Frontal cortex (tissue), 4 donors: ENCODE measurements at places on chromosomes 3 and 15. TPM values are rescaled to one million over a fixed set of nuclear protein-coding genes. Genes with fewer than 3 reads are reported as not detected.

The RLBP1 gene
- total RNA-seq, result 3.3 TPM

The HCLS1 gene
- total RNA-seq, result 0.82 TPM

The REC114 gene
- not detected for total RNA-seq

The AP3B2 gene
- 55.8 TPM for total RNA-seq

The CPEB1 gene
- 2.0 TPM for total RNA-seq

The POLQ gene
- 1.2 TPM for total RNA-seq

The EPHB1 gene
- total RNA-seq, result 16.7 TPM

The TMA7 gene
- 99.9 TPM for total RNA-seq

The MOBP gene
- total RNA-seq, result 0.41 TPM

The CAND2 gene
- total RNA-seq, result 11.4 TPM

The CLDN16 gene
- total RNA-seq, result 1.6 TPM

The KBTBD13 gene
- total RNA-seq, result not detected

The GCSAM gene
- total RNA-seq, result not detected

The CD96 gene
- not detected for total RNA-seq

- DNase-seq, result no peak
Observed at GRCh38 chr3:56754741-56755417, 46.9 kb downstream of the ARHGEF3 start.

DNA sequence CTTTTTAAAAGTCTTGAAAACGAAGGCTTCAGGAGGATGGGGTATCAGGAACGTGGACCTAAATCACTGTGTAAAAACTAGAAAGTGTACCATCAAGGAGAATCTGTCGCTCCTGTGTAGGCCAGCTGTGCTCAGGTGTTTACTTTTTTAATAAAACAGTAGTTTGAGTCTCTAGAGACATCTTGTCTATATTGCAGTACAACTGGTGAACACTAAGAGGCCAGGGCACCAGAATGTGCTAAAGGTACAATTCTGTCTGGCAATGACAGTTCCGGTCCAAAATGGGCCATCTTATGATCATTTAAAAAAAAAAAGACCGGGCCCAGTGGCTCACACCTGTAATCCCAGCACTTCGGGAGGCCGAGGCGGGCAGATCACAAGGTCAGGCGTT lies 61.8 kb upstream of the MCF2L2 start:
- DNase-seq, result no peak

- no peak for DNase-seq
Observed at GRCh38 chr3:33461097-33461496, 20.9 kb upstream of the UBP1 start.

DNA sequence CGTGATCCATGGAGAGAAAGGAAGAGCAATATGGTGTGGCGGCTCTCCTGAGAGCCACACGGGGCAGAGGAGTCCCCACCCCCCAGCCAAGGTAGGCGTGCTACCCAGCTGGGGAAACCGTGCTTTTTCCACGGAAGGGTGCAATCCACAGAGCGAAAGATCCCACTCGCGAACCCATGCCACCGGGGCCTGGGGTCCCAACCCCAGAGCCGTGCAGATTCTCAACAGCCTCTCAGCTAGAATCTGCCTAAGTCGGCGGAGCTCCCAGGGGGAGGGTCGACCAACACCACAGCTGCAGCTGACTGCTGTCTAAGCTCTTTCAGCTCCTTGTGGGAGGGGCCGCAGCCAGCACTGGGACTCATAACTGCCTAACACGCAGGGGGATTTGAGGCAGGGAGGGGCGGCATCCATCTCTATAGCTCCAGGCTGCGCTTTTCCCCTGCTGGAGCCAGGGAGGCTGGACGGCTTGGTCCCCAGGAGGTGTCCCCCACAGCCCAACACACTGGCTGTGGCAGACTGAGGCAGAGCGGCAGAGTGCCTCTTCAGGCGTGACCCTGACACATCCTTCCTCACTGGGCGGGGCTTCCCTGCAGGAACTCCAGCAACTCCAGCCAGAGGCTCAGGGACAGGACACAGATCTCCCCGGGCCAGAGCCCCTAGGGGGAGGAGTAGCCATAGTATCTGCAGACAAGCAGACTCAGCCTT lies 107.6 kb upstream of the ZBTB20 start:
- no peak for DNase-seq

GRCh38 chr3:113105093-113105449 lies 106.3 kb upstream of the BOC start:
- no peak for DNase-seq

GRCh38 chr3:109570408-109570807 lies 233.1 kb upstream of the DPPA4 start:
- DNase-seq, result no peak

DNA sequence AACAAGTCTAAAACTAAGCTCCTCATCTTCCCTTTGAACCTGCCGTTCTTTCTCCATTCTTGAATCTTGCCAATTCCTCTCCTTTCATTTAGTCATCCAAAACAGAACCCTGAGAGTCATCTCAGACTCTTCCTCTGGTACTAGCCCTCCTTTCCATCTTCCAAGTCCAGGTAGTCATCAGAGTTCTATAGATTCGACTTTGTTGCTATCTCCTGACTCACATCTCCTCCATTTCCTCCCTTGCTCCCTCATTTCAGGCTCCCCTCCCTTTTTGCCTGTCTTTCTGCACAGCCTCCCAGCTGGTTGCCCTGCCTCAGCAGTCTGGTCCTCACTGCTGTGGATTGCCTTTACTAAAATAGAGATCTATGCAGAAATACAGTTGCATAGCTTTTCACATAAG lies 4.7 kb downstream of the ATG7 start:
- no peak for DNase-seq

DNA sequence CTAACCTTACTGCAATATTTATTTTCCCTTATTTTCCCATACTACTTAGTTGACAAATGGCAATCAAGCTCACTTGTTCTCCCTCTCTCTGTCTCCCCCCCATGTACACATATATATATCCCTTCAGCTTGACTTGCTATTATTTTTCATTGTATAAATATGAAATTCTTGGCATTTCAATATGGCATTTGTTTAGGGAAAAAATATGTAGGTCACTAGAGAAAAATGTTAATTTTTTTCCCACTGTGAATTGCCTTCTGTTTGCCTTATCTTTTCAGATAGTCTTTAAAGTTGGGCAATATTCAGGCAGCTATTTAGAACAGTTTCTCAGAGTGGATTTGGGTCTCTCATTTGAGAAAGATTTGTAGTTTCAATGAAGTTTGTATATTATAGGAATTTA lies 62.8 kb upstream of the UTS2B start:
- DNase-seq, result no peak

DNA sequence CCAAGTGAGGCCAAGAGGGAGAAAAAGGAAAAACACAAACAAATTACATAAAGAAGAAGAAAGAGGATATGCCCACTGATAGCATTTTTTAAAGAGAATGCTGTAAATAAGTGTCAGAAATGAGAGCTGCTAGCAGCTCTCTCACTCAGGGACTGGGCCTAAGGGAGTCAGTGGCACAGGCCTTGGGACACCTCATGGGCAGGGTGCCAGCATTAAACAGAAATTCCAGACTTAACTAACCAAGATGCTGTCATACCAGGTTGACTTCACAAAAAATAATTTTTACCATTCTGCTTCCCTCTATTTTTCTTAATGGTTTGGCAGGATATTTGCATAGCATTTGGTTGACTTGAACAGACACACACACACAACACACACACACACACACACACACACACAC lies 92.3 kb upstream of the ADAMTSL3 start:
- DNase-seq, result no peak

- DNase-seq, result no peak
Observed at GRCh38 chr3:132911741-132912415, 126.3 kb upstream of the TMEM108 start.

DNA sequence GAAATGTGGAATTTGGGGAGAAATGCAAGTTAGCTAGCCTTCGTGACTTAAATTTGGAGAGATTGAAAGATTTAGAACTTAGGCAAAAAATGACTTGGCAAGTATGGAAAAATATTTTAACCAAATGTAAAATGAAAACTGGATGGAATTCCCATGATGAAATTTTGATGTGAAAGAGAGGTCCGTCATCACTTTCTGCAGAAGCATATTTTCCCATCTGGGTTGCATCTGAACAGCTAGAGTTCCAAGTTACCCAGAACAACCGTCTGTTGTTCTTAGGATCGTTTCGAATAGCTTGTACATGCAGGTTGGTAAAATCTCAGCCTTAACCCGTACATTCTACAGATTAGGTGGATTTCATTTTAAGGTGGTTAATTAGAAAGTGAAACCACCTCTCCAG lies 136.3 kb downstream of the GHSR start:
- no peak for DNase-seq
